ENCODE measurements at places on chromosomes 7 and 10.

- DNase-seq, result no peak
Observed at GRCh38 chr7:155773531-155773930, 38.7 kb downstream of the SHH start.

DNA sequence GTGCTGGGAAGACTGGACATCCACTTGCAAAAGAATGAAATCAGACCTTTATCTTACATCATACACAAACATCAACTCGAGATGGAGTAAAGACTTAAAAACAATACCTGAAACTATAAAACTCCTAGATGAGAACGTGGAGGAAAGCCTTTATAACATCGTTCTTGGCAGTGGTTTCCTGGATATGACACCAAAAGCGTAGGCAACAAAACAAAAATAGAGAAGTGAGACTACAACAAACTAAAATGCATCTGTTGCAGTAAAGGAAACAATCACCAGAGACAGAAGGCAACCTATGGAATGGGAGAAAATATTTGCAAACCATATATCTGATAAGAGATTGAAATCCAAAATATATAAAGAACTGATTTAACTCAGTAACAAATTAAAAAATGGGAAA is 33.3 kb downstream of the CC2D2B start:
- DNase-seq, result no peak

DNA sequence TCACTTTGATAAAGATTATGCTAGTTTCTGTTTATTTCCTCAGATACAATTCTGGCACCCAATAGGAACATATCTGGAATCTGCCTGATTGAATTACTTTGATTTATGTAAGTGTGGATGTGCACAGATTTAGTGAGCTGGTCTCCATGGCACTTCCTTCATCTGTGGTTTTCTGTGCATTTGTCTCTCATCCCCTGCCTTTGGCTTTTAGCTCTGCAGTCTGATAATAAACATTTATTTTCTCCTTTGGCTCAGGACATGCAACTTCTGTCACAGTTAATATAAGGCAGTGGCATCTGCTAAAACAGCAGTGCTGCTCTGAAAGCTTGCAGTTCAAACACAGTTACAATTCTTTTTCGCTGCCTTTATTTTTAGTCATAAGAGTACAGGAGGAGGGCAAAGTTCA is 273.7 kb upstream of the CHRM2 start:
- DNase-seq, result no peak

DNA sequence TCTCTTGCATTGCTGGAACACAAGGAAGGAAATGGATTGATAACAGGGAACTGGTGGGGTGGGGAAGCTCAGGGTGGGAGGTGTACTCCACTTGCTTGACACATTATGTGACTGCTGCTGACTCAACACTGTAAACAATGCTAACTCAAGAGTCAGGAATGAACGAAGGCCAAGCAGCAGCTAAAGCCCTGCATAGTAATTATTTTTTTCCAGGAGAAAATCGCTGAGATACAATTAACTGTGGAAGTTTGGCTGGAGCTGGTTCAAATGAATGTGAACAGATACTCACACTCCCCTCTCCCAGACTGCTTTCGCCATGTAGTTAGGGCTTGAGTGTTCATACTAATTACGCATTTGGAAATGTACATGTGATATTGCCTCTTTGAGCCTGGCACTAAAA is 170.9 kb upstream of the AOAH start:
- no peak for DNase-seq

DNA sequence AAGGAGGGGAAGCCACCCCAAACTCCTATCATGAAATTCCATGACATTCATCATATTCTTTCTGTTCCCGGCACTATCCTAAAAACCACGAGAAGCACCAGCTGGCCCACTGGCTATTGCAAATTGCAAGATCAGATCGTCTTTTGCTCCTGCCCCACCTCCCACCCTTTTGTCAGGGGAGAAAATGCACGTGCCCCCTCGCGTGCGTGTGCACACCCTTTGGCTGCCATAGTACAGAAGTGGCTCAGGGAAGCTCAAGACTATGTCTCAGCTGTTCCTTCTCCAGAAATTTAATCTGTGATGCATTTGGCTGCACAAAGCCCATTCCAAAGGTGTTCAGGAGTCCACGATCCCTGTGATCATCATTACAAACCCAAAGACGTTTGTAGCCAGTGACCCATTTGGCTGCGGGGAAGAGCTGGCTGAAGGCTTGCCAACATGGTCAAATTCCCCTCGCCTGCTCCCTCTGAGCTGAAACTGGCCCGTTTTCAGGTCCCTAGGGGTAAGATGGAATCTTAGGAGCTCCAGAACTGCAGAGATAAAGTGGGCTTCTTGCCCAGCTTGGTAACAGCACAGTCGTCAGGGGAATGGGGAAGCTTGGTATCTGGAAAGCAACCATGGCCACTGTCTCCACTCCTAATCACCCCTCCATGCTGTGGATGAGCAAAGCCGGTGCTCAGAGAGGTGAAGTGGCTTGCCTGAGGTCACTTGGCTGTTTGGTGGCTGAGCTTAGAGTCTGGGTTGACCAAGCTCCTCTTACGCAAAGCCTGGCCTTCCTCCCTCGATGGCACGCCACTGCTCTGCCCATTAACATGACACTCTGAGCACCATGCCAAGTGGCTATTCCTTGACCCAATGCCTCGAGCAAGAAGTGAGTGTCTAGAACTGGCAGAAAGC is 155.4 kb downstream of the NEURL1 start:
- DNase-seq, result no peak

DNA sequence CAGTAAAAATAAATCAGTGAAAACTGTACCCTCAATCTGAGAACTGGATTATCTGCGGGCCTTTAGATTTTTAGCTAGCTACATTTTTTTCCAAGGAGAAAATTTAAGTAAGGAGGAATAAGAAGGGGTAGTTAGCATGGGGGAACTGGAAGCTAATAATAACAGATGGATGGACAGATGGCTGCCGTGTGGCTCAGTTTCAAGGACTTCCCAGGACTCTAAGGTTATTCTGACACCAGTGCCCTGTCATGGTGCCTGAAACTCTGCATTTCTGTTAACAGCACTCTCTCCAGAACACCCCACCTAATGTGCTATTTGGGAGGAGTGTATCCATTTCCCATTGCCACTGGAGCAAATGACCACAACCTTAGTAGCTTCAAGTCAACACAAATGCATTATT is 75.7 kb upstream of the PDE1C start:
- no peak for DNase-seq

GRCh38 chr7:110856704-110857103 is 234.2 kb upstream of the LRRN3 start:
- no peak for DNase-seq

GRCh38 chr7:23394488-23395171 is 75.7 kb downstream of the IGF2BP3 start:
- no peak for DNase-seq

GRCh38 chr10:44628921-44629320 is 244.0 kb upstream of the CXCL12 start:
- no peak for DNase-seq

GRCh38 chr7:18445916-18446520 is 49.5 kb upstream of the HDAC9 start:
- no peak for DNase-seq

- no peak for DNase-seq
Observed at GRCh38 chr7:42231043-42231787, 5.8 kb downstream of the GLI3 start.

GRCh38 chr7:93958651-93959050 is 37.1 kb downstream of the GNG11 start:
- no peak for DNase-seq

DNA sequence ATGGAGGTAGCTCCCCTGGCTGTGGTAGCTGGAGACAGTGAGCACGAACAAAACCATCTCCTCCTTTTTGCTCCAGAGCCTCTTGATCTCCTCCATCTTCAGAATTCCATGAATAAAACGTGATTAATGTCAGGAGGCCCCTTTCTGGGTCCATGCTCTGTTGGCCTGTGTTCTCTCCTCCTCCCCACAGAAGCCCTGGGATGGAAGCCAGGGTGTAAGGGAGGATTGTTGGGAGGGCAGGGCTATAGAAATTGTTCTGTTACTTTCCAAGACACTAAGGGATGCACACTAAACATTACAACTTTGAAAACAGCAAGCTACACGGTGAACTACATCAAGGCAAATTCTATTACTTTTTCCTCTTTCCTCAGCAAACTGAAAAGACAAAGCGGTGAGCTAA is 96.3 kb downstream of the RNF216 start:
- DNase-seq, result no peak

- DNase-seq, result no peak
Observed at GRCh38 chr10:118570591-118570990, 24.9 kb downstream of the PRLHR start.
